ENCODE measurements at places on chromosomes 4 and X.

DNA sequence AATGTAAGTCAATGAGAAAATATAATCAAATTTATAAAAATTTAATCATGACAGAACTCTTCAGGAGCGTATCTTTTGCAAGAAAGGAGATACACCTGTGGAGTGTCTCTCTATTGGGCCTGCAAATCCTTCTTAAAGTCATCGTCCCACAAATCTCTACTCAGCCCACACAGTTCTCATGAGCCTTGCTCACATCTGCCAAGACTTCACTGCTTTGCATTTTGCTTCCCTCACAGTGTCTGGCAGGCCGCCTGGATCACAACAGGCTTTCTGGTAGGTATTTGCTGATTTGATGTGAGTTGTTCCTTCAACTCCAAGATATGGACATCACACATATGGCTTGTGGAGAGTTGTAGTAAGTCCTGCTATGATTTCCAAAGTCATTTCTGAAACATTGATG, 183.1 kb upstream of the ARX start:
- DNase-seq: no peak

- no peak for DNase-seq
These were observed 157.8 kb downstream of the RELL1 start for GRCh38 chr4:37528166-37528885.

GRCh38 chr4:143358923-143359643, 22.4 kb downstream of the GAB1 start:
- DNase-seq: peak; percentile 60

DNA sequence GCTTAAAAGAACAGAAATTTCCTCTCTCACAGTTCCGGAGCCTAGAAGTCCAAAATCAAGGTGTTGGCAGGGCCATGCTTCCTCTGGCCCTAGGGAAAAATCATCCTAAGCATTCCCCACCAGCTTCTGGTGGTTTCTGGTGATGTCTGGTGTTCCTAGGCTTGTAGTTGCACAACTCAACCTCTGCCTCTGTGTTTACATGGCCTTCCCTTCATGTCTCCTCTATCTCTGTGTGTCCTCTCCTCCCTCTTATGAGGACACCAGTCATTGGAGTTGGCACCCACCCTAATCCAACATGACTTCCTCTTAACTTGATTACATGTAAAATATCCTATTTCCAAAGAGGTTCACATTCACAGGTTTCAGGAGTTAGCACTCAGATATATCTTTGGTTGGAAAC, 15.4 kb downstream of the LRP2BP start:
- no peak for DNase-seq

DNA sequence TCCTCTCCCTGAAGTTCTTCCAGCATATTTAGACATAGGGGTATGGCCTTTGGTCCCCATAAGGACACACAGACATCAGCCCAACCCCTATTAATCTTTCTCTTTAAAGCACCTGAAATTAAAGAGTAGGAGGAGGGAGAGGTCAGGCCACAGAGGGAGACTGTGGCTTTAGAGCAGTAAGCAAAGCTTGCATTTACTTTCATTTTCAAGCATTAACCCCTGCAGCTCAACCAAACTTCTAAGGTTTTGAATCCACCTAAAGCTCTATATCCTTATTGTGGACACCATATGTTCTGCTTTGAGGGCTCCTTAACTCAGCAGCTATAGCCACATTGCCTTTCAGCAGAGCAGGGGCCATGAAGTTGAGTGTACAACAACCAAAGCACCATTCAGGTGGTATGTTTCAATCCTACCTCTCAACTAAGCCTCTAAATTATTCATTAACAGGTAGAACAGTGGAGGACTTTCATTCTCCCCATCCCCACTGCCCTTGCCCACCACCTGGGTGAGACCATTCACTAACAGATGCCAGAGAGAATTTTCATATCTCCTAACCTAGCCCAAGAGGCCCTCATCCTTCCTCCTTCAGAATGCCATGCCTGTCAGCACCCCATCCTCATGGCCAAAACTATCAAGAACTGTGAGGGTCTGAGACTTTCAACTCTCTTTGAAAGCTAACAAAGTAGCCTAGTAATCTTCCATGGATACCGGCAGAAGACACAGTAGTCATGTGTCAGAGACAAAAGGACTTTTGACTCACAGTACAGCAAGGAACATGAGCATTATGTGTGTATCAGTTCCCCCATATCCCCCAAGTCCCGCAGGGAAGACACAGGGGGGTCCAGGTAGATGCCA, 20.8 kb downstream of the LIN54 start:
- no peak for DNase-seq

- no peak for DNase-seq
These were observed 31.6 kb upstream of the BRWD3 start for GRCh38 chrX:80841259-80841658.

DNA sequence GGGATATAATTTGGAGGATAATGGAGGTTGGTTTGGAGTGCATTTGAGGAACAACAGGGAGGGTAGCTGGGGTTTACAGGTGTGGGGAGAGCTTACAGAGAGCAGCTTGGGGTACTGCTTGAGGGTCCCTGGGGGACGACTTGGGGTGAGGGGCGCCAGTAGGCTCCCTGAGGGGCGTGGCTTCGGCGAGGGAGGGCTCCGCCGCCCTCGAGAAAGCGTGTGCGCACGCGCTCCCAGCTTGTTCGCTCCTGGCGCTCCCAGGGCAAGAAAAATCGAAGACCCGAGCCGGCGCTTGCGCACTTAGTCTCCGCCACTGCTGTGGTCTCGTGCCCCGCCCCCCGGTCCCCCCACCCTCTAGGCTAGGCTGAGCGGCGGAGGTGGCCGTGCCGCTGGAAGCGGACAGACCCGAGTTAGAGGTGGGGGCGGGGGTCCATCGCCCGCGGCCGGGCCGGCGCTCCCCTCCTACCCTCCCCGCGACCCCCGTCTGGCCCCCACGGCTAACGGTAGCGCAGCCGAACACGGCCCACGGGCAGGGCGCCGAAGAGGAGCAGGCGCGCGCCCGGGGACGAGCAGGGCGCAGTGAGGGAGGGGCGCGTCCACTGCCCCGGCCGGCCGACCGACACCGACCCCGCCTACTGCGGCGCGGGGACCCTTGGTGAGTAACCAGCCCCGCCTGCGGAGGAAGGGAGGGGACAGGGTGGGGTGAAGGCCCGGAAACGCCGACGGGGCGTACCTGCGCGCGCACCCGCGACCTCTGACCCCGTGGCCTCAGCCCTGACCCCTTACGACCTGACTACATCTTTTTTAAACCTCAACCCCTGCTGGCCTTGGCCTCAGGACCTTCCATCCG, 5.4 kb upstream of the CCDC120 start:
- DNase-seq: peak; percentile 67

DNA sequence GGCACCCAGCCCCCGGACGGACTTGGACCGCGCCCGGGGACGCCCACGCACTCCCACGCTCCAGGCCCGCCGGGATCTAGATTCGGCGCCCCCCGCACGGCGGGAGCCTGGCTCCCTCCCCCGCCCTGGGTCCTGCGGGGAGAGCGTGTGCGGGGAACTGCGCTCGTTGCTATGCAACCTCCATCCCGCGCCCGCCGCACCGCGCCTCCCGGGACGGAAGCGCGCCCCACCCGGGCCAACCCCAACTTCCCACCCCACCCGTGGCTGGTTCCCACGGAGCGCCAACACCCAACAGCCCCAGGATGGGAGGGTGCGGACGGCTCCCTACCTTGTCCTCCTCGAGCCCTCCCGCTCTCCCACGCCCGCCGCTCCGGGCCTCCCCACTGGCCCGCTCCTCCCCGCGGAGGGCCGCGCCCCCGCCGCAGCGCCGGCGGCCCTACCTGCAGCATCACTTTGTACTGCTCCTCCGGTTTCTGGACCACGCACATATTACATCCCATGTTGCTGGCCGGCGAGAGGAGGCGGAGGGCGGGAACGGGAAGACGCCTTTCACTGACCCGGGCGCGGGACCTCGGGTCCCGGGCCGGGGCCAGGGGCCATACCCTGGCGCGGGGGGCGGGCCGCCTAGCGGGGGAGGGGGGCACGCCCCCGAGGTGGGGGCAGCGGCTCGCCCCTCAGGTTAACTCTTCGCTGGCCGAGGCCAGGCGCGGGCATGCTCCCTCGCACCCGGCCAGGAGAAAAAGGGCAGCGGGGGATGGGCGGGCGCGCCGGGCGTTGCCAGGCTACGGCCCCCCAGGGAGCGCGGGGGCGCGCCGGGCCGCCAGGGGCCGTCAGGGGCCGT, at the start of gene PDZD4:
Gene PDZD4, minus strand, starts transcription at position 746 of the 841 bp plus-strand sequence. Its CDS starts 246 bp downstream, at position 500.
- no peak for DNase-seq

DNA sequence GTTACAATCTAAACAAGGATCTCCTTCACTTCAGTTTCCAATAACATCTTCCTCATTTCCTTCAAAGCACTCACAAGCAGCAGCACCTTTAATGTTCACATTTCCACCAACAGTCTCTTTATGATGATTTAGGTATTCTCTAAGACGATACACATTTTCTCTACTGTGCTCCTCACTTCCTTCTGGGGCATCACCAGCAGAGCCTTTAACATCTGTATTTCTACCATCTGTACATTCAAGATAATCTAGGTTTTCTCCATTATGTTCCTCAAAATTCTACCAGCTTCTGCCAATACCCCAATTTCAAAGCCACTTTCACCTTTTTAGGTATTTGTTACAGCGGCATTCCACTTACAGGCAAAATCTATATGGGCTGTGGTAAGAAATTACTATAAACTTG, 80.6 kb downstream of the FBXW7 start:
- DNase-seq: no peak

DNA sequence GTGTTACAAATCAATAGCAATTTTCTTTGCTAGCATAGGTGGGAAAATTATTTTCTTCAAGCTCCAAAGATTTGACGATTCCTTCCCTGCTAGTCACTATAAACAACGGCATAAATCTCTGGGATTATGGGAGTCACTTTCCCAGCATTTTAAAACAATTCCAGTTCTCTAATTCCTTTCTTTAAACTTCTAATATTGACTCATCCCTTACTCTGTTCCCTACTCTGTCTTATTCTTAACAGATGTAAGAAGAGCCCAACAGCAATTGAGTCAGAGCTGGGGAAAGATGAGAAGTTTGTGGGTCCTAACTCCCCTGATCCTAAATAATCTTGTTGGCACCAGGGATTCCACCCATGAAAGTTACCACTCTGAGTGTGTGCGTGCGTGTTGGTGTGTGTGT, 47.4 kb upstream of the IL21 start:
- DNase-seq: peak; percentile 92

DNA sequence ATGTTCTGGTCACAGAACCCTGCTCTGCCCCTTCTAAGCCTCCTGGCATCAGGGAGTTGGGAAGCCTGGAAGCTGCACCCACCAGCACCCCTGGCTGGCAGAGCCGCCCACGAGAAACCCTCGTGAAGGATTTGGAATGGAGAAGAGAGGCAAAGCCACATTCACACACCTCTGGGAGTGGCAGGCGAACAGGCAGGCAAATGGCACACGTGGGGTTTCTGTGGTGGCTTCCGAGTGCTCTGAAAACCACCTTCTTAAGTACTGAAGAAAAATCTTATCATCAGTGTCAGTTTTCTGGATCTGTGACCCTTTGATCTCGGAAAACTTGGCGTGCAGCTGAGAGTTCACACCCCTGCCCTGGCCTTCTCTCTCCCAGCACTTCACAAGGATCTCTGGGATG, 442.2 kb upstream of the FRG1 start:
- no peak for DNase-seq

DNA sequence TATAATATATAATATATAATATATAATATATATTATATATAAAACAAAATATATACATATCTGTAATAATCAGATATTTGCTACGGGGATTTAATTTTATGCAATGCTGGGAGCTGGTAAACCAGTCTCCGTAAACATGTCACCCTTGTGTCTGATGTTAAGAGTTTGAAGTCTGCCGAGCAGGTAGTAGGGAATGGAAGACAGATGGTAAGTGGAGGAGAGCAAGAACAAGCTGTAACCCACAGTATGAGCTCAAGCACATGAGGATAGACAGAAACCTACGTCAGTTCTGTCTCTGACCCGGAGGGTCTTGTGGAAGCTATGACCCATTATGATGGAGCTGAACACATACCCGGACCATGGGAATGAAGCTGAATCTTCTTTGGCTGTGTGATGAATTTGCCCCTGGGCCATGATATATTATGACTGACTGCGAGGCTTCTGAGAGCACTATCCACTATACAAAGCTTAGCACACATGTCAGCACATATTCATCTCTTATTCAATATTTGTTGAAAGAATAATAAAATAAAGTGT, 46.2 kb downstream of the TIGD2 start:
- no peak for DNase-seq

- no peak for DNase-seq
These were observed 620 bp downstream of the ANAPC10 start for GRCh38 chr4:145097331-145097820.
